Heart left ventricle (tissue), 16 donors: ENCODE measurements at places on chromosomes 5 and 9. TPM values are rescaled to one million over a fixed set of nuclear protein-coding genes. Genes with fewer than 3 reads are reported as not detected.

EIF4E1B gene
- total RNA-seq = not detected

GRCh38 chr9:99140685-99141314, 35.9 kb downstream of the TGFBR1 start:
- peak; percentile 49 for DNase-seq

DNA sequence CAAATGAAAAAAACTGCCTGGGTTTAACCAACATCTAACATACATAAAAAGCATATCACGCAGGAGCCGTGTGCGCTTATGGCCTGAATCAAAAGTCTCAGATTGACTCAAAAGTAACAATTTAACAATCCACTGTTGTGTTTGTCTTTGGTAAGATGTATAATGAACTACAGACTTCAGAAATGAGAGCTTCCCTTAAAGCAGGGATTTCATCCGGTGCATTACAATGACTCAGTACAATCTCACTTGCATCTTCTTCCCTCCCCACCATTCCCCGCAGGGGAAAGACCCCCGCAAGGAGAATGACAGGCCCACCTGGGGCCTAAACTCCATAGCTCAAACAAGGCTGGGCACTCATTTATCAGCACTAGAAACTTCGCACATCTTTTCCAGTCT, 1.4 kb downstream of the ZFR start:
- no peak for DNase-seq

ARSK gene
- total RNA-seq = 4.6 TPM

CER1 gene
- total RNA-seq = not detected

DNA sequence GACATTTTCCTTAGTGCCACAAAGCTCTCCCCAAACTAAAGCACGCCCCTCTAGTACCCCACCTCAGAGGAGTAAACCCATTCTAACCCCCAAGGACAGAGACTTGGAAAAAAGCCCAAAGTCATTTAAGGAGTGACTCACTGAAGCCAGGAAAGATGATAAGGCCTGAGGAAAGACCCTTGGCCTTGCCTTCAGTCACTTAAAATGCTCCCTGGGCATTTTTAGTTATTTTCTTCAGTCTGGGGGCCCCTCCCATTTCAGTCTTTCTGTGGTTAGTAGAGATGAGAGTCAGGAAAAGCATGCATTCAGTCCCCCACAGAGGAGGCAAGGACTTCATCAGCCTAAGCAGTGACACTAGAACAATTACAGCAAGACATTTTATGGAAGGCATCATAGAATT, 13.7 kb upstream of the TLX3 start:
- DNase-seq = no peak

ADGRD2 gene
- not detected for total RNA-seq

DNA sequence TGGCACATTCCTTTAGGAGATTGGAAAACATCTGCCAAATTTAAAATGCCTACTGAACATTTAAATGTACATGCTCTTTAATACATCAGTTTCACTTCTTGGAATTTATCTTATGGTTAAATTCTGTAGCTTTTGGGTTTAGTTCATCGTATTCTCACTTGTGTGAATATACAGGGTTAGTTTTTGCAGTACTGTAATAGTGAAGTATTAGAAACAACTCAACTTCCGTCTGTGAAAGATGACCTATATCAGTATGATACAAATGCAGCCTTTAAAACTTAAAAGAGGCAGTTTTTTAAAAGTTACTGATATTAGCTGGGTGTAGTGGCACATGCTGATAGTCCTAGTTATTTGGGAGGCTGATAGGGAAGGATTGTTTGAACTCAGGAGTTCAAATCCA, 57.2 kb downstream of the CDC42SE2 start:
- no peak for DNase-seq

GRCh38 chr5:619444-619843, 7.3 kb downstream of the CEP72 start:
- peak; percentile 11 for DNase-seq

CWC27 gene
- 12.1 TPM for total RNA-seq

DNA sequence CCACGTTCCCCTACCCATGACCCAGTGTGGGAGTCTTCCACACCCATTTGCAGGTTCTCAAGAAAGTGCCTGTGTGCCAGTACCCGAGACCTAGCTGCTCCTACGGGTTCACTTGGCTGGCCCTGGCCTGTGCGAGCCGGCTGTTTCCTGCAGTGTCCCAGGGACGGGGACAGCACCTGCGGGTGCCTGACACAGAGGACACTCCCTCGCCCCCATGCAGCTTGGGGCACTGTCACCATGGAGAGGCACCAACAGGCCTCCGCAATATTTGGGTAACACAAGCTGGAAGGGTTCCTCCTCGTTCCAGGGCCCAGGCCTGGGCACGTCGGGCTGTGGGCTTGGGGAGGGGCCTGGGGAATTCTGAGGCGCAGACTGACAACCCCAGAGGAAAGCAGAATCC, 41.4 kb downstream of the DUSP1 start:
- DNase-seq = no peak

- DNase-seq = no peak
Observed at GRCh38 chr5:113735751-113736150, 222.3 kb downstream of the YTHDC2 start.

GRCh38 chr9:111348821-111349271, 18.8 kb upstream of the OR2K2 start:
- no peak for DNase-seq

DNA sequence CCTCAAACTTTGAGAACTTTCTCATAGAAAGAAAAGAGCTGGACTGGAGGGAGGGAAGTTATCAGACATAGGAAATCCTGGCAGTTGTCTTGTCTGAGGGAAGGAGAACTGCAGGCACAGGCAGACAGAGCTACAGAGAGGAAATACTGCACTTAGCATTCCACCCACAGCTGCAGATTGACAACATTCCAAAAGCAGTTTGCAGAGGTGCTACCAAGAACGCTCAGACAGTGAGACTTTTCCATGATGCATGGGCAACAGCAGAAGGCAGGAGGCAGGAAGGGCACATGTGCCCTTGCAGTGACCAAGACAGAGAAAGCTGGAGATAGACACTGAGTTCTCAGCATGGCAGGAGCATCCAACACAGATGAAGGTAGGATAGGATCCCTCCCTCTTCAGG, 327.5 kb upstream of the ZNF462 start:
- peak; percentile 36 for DNase-seq

- peak; percentile 23 for DNase-seq
Observed at GRCh38 chr9:96048104-96048955, 172.8 kb downstream of the ERCC6L2 start.

DNA sequence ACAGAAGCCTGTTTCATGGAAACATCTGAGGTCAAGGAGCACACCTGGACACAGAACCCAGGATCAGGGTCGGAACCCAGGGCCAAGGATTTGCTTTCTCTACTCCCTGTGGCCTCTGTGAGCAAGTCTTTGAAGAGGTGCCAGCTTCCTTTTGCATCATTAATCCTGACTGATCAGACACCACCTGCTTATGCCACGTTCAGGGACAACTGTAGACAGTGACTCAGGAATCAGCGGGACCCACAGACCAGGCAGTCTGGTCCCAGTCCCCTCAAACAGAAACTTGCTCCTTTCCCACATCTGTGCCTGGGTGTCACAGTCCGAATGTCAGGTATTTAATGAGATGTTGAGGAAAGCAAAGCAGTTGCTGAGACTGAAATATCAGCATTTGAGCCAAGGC, 154.8 kb downstream of the SGCD start:
- DNase-seq = no peak

CNTFR gene
- 7.1 TPM for total RNA-seq

- DNase-seq = no peak
Observed at GRCh38 chr9:107615321-107615720, 125.8 kb upstream of the KLF4 start.

DNA sequence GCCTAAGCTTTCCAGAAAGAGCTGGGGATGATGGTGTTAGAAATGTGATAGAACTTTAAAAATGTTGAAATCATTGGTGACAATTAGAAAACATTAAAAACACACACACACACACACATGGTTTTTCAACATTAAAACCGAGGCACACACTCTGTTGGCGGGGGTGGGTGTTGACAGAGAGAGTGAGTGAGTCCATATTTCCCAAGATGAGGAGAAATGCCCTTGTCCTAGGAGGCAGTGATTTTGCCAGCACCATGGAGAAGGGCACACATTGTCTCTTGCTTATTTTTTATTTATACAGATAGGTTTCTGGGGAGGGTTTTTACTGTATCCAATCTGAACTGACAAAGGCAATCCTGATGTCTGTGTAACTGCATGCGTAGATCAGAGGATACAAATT, 152.5 kb downstream of the INSYN2B start:
- no peak for DNase-seq

DNA sequence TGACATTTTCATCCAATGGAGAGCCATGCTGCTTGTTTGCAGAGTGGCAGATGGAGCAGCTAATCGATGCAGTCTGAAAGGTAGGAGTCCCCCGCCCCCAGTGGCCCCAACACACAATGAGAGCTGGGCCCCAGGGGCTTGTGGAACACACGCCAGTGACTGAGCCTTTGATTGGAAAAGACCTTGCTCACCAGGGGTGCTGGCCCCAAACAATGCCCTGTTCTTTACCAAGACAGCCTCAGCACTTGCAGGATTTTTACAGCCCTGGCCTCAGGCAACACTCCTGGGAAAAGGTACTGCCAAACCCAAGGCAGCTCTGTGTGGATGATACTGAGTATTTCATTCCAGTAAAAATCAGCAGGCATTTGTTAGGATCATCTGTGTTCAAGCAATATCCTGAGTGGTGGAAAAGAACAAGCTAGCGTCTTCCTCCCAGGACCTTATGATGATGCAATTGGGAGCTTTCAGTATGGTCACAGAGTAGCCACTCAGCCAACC, 276.8 kb upstream of the CLINT1 start:
- no peak for DNase-seq

- DNase-seq = no peak
Observed at GRCh38 chr5:168291342-168291963, at the start of gene WWC1. TSS of gene WWC1 (plus strand) at chr5:168291645. CDS start at chr5:168292153, 508 bp downstream.

DNA sequence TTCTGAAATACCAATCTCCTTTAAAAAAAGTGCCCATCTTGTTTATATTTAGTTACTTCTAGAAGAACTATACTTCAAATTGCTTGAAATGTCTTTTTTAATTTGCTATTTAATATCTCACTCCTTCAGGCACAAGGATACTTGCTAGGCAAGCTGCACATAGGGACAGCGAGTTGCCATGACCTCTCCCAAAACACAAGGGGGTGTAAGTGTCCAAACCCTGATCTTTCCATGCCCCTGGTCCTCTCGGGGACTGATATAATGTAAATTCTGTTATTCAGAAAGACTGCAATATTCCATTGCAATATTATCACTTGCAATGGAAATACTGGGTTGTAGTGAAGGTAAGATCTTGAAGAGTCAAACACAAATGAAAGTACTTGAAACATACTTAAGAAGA, 480.4 kb downstream of the CETN3 start:
- DNase-seq = no peak

DNA sequence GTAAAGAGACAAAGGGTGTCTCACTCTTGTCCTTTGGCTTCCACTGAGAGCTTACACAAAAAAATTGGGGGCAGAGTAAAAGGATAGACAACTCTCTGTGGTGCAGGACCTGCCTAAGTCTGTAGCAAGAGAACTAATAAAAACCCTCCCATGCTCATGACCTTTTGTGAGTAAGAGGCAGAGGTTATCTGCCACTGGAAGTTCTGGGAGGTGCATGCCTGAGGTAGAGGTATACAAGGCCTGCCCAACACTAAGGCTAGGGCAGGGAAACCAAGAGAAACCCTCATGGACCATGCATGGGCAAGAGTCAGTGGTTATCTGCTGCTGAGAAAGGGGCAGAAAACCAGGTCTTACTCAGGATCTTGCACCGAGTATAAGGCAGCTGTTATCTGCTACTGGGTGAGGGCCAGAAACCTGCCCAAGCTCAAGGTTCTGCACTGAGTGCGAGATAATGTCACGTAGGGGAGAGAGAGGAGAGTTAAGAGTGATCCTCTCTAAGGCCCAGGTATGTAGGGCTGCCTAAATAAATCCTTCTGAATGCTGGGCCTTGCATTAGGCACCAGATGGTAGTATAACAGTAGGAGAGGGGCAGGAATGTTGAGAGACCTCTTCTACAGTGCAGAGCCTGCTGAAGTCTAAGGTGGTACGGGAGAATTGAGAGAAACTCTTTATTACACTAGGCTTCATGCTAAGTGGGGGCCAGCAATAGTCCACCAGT, 143.4 kb downstream of the MACROH2A1 start:
- DNase-seq = no peak

GRCh38 chr9:28056006-28056405, 482.7 kb upstream of the C9orf72 start:
- no peak for DNase-seq

GRCh38 chr5:151345808-151346478, 1.4 kb downstream of the SLC36A2 start:
- DNase-seq = no peak

- DNase-seq = no peak
Observed at GRCh38 chr9:87657190-87657589, 68.7 kb upstream of the CTSL start.

DNA sequence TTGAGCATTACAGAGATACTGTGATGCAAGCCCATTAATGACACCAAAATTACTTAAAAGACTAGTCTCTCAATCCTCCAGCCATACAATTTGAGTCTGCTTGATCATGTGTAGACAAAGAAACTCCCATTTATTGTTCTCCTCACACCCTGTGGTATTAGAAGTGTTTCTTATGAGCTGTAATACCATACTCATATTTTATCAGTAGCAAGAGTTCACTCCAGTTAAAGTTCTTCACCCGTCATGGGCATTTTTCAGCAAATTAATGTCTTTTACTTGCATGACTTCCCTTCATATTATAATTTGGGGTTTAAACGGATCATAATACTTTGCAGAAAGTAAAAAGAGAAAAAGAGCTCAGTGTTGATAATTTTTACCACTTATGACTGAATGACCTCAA, 242.9 kb downstream of the BNC2 start:
- DNase-seq = no peak

CCDC192 gene
- total RNA-seq = not detected

- no peak for DNase-seq
Observed at GRCh38 chr5:138650196-138650595, 75.0 kb upstream of the HSPA9 start.

DNA sequence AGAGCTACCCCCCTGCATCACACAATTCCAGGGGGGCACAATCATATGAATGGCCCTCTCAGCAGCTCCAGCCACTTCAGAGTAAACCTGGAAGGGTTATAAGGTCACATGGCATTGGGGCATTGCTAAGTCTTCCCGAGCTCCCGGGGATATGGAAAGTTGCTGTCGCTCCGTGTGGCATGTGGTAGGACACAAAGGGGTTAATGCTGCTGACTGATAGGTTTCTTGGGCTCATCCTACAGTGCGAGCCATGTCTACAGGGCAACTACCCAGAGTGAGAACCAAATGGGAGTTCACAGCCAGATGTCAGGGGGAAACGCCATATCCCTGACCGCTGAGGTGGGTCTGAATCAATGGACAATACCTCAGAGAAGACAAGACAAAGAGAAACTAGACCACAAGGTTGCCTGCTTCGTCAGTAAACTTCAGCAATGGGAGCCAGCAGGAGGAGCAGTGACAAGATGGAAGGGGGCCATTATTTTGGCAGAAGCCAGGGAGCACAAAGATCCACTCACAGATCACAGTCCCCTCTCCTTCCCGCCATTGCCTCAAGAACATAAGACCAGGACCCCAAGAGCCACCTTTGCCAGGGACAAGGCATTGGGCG, 52.4 kb upstream of the SHISAL2B start:
- no peak for DNase-seq

DNA sequence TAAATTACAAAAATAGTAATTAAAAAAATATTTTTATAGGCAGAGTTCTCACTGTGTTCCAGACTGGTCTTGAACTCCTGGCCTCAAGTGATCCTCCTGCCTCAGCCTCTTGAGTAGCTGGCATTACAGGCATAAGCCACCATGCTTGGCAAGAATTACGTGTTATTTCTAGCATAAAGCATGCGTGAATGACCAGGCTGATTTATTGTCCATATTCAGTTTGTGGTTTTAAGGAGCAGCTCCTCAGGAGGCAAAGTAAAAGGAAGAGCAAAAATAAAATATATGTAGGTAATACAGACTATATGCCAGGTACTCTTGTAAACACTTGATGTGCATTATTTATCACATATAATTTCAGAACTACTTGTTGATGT, 7.1 kb upstream of the CD180 start:
- DNase-seq = no peak
